Tibial nerve (tissue), 4 donors: ENCODE measurements at places on chromosomes 1 and 21. TPM values are rescaled to one million over a fixed set of nuclear protein-coding genes. Genes with fewer than 3 reads are reported as not detected.

PEX10 gene
- total RNA-seq = 44.7 TPM

SYTL1 gene
- total RNA-seq = 2.1 TPM

HOOK1 gene
- 0.87 TPM for total RNA-seq

TMPRSS15 gene
- not detected for total RNA-seq

NUDT4B gene
- total RNA-seq = 5.1 TPM

S100A12 gene
- total RNA-seq = not detected

DNA sequence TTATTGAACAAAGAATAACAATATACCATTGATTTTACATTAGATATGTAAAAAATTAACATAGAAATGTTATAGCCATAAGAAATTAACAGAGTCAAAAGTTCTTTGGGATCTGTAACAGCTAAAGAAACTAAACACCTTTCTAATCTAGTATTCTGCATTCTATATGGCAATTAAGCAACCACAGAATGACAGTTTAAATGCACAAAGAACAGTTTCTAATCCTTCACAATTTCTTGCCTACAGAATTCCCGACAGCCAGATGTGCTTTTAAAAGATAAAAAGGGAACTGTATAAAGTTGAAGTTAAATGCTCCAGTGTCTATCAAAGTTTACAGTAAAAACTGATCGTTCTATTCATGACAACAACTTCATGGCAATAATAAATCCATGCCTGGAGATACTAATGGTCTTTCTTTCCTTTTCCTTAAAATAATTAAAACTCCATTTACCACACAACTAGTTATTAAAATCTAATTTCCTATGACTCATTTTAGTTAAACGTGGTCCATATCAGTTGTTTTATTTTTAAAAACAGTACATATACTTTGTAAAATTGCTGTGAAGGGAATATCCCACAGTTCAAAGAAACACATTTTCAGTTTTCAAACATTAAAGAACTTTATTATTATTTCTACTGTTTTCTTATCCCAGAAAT, 110.2 kb downstream of the EIF4G3 start:
- H3K4me1 ChIP-seq = peaks cover 9% of the 10 kb centered on the region
- H3K36me3 ChIP-seq = no peaks in the 10 kb centered on the region
- no peak for DNase-seq
- no peak overlapping the region for H3K4me3 ChIP-seq
- H3K27me3 ChIP-seq = no peaks in the 10 kb centered on the region
- H3K27ac ChIP-seq = no peak overlapping the region

GRCh38 chr21:22806278-22806677, 1808.1 kb downstream of the NCAM2 start:
- H3K27ac ChIP-seq = no peak overlapping the region
- H3K27me3 ChIP-seq = no peaks in the 10 kb centered on the region
- no peak overlapping the region for H3K4me3 ChIP-seq
- H3K36me3 ChIP-seq = no peaks in the 10 kb centered on the region

GRCh38 chr1:184027826-184028695, 9.5 kb downstream of the COLGALT2 start:
- no peaks in the 10 kb centered on the region for H3K27me3 ChIP-seq
- H3K27ac ChIP-seq = no peak overlapping the region
- H3K36me3 ChIP-seq = no peaks in the 10 kb centered on the region
- DNase-seq = no peak
- H3K4me3 ChIP-seq = no peak overlapping the region
- no peaks in the 10 kb centered on the region for H3K4me1 ChIP-seq

- no peak overlapping the region for H3K4me3 ChIP-seq
- no peaks in the 10 kb centered on the region for H3K27me3 ChIP-seq
- peaks cover 5% of the 10 kb centered on the region for H3K36me3 ChIP-seq
- H3K27ac ChIP-seq = no peak overlapping the region
- H3K4me1 ChIP-seq = peaks cover 12% of the 10 kb centered on the region
- no peak for DNase-seq
These were observed 26.0 kb downstream of the PTBP2 start for GRCh38 chr1:96747565-96747964.

GRCh38 chr1:107824946-107825345, 140.0 kb downstream of the VAV3 start:
- no peak overlapping the region for H3K4me3 ChIP-seq
- no peaks in the 10 kb centered on the region for H3K36me3 ChIP-seq
- H3K27me3 ChIP-seq = no peaks in the 10 kb centered on the region
- DNase-seq = no peak

- H3K27me3 ChIP-seq = peaks cover 3% of the 10 kb centered on the region
- peak within 1 kb of the TSS; percentile 76 for H3K4me3 ChIP-seq
- no peaks in the 10 kb centered on the region for H3K4me1 ChIP-seq
- H3K27ac ChIP-seq = peak within 1 kb of the TSS; percentile 83
- H3K36me3 ChIP-seq = no peaks in the 10 kb centered on the region
These were observed at the start of gene JAM2 for GRCh38 chr21:25638660-25639550. Gene JAM2 (plus strand): TSS chr21:25639258. CDS start chr21:25639822, 564 bp downstream.

DNA sequence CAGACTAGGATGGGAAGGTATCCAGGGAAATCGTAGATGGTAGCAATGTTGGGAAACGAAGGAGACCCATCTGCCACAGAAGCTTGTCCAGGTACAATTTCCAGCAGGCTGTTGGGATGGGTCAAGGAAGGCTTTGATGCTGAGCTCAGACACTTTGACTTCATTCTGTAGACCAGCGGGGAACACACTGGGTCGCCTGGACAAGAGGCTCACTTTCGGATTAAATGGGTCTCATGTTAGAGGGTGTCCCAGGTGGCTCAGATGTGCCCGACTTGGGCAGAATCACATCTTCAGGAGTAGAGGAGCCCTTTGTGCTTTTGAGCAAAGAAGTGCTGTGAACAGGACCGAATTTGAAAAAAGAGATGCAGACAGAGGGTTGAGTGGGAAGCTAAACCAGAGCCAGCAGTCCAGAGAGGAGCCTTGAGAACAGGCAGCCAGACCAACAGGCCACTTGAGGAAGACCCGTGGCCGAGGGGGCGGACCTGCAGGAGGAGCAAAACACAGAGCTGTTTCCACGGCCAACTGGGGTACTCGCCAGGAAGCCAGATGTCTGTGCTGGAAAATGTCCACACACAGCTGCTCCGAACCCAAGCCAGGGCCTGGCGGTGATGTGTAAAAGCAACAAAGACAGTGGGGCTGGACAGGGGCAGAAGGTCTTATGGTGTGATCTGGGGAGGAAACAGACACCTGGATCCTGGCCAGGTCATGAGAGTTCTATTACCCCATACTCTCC, 146.9 kb downstream of the AJAP1 start:
- H3K4me1 ChIP-seq = no peaks in the 10 kb centered on the region
- peak; percentile 58 for DNase-seq
- no peaks in the 10 kb centered on the region for H3K27me3 ChIP-seq
- no peaks in the 10 kb centered on the region for H3K36me3 ChIP-seq
- H3K27ac ChIP-seq = no peak overlapping the region
- no peak overlapping the region for H3K4me3 ChIP-seq

DNA sequence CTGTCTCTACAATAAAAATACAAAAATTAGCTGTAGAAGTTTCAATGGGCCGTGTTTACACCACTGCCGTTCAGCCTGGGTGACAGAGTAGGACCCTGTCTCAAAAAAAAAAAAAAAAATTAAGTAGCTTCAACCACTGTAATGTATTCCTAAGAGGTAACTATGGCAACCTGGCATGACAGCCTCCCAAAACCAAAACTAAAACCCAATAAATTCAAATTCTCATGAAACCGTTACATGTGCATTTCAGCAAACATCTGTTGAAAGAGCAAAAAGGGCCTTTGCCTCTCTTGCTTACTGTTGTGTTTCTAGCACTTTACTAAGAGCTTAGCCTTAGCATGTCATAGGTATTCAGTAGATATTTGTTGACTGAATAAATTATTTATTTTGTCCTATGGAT, 33.5 kb downstream of the ODR4 start:
- no peaks in the 10 kb centered on the region for H3K27me3 ChIP-seq
- peaks cover 67% of the 10 kb centered on the region for H3K36me3 ChIP-seq
- no peaks in the 10 kb centered on the region for H3K4me1 ChIP-seq
- no peak overlapping the region for H3K27ac ChIP-seq

GRCh38 chr1:238961790-238962189, 424.6 kb upstream of the CHRM3 start:
- no peak overlapping the region for H3K27ac ChIP-seq
- H3K4me1 ChIP-seq = no peaks in the 10 kb centered on the region
- H3K4me3 ChIP-seq = no peak overlapping the region
- no peaks in the 10 kb centered on the region for H3K36me3 ChIP-seq
- no peak for DNase-seq

DNA sequence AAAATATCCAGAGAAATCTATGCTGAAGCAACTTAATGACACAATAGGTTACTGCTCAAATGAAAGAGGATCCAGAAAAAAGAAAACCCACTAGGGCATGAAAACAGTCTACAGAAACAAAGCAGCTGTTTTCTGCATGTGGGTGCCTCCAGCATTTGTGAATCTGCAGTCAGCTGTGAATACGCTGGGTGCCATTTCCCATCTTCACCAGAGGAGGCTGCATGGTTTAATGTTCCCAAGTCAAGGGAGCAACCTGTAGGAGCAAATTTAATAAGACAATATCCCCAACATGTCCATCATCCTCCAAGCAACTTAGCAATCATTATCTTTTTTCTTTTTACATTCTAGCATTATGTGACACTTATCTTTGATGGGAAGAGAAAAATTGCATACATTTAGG, 396.6 kb downstream of the BRINP2 start:
- H3K27ac ChIP-seq = no peak overlapping the region
- H3K4me3 ChIP-seq = no peak overlapping the region

DNA sequence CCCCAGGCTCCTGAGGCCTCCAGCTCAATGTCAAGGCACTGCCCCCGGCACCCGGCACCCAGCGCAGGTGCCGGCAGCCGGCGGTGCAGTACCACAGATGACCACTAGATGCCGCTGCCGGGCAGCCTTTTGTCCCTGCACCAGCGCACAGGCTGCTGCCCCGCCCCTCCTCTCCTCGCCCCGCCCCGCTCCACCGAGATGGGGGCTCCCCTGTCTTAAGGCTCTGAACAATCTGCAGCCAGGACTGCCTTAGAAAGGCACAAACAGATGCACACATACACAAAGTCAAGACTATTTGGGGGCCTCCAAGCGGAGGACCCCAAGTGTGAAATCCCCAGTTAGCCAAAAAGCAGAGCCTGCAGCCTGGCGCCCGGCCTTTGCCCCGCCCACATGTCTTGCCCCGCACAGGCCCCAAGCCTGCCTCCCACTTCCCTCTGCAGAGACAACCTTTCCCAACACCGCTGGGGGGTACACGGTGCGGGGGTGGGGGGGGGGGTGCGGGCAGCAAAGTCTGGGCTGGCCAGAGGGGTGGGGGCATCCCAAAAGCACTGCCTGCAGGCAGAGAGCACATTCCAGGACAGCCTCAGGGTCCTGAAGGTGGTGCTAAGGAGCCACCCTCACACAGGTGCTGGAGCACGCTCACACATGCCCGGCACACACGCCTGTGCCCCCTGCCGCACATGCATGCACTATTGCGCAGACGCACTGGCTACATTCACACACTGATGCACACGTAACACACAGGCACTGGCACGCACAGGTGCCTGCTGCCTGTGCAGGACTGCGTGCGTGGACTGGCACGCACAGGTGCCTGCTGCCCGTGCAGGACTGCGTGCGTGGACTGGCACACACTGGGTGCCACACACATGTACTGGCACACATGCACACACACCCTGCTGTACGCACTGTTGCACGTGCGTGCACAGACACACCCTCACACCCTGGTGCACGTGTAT, 37.1 kb downstream of the ARHGEF16 start:
- DNase-seq = peak; percentile 63
- peaks cover 34% of the 10 kb centered on the region for H3K36me3 ChIP-seq
- H3K4me3 ChIP-seq = no peak overlapping the region

- DNase-seq = no peak
- H3K4me1 ChIP-seq = no peaks in the 10 kb centered on the region
- no peak overlapping the region for H3K27ac ChIP-seq
- H3K4me3 ChIP-seq = no peak overlapping the region
- H3K36me3 ChIP-seq = no peaks in the 10 kb centered on the region
- H3K27me3 ChIP-seq = no peaks in the 10 kb centered on the region
These were observed 53.6 kb downstream of the PEX14 start for GRCh38 chr1:10528066-10529014.

- peaks cover 9% of the 10 kb centered on the region for H3K36me3 ChIP-seq
- DNase-seq = no peak
- peak overlapping the region; percentile 81 for H3K27ac ChIP-seq
These were observed 850 bp downstream of the PANK4 start for GRCh38 chr1:2525572-2525919.

DNA sequence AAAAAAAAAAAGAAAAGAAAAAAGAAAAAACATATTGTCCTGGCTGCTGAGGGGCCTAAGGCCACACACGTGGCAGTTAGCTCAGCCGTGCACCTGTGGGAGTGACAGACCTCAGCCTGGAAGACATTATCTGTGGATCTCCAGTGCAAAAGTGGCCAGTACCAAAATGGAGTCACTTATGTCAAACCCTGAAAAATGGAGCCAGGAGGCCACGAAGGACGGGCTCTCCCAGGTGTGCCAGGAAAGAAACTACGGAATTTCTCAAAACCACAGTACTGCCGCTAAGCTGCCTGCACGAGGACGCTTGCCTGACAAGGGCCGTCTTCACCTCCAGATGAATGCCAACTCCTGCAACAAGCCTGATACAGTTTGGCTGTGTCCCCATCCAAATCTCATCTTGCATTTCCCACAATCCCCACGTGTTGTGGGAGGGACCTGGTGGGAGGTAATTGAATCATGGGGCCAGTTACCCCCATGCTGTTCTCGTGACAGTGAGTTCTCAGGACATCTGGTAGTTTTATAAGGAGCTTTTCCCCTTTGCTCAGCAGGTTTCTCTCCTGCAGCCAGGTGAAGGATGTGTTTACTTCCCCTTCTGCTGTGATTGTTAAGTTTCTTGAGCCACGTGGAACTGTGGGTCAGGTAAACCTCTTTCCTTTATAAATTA, 5.3 kb upstream of the MIB2 start:
- H3K27me3 ChIP-seq = no peaks in the 10 kb centered on the region
- H3K4me1 ChIP-seq = no peaks in the 10 kb centered on the region
- H3K4me3 ChIP-seq = no peak overlapping the region
- H3K27ac ChIP-seq = no peak overlapping the region
- H3K36me3 ChIP-seq = no peaks in the 10 kb centered on the region
- no peak for DNase-seq

- peaks cover 10% of the 10 kb centered on the region for H3K4me1 ChIP-seq
- H3K27ac ChIP-seq = no peak overlapping the region
- DNase-seq = no peak
- H3K4me3 ChIP-seq = no peak overlapping the region
- peaks cover 40% of the 10 kb centered on the region for H3K27me3 ChIP-seq
These were observed 14.2 kb upstream of the PLEKHA6 start for GRCh38 chr1:204373911-204374310.

GRCh38 chr1:248857749-248858095, 1.2 kb downstream of the ZNF692 start:
- peak overlapping the region; percentile 60 for H3K4me3 ChIP-seq
- H3K4me1 ChIP-seq = peaks cover 31% of the 10 kb centered on the region
- H3K27me3 ChIP-seq = no peaks in the 10 kb centered on the region
- H3K36me3 ChIP-seq = no peaks in the 10 kb centered on the region
- H3K27ac ChIP-seq = peak overlapping the region; percentile 94
- DNase-seq = no peak
